Liver (tissue), 10 donors: ENCODE measurements at places on chromosomes 1 and 21.

DNA sequence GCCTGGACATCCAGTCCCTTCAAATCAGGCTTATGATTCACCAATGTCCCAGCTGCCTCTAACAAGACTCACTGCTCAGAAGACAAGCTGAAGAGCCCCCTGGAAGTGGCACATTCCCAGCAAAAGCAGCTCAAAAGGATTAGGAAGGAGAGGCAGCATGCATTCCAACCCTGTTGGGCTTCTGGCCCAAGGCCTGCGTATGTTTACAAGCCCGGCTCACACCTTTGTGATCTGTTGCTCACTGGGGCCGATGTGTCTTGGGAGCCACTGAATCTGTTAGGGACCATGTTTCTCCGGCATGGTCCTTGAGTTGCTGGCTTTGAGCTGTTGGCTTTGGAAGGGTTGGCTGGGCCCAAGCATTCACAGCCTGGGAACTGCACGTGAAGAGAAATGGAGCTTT, 81.2 kb upstream of the C1orf174 start:
- no peaks in the 10 kb centered on the region for H3K27me3 ChIP-seq
- no peak overlapping the region for H3K27ac ChIP-seq
- H3K4me1 ChIP-seq, result no peaks in the 10 kb centered on the region
- no peaks in the 10 kb centered on the region for H3K36me3 ChIP-seq

DNA sequence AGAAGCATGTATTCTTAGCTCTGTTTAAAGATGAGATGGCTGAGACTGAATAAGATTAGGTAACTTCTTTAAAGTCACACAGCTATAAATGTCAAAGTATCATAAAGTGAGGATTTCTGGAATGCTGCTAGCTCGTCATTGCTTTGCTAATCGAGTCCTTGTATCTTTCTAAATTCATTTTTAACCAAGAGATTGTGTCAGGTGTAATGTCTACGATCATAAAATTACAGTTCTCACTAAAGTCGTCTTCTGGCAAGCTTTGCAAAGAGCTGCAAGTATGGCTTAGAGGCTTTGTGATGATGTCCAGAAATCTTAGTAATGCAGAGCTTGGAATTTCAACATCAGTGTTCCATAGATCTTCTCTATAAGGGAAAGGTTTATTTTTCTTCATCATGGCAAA, 569.8 kb downstream of the LMO4 start:
- DNase-seq, result no peak
- no peaks in the 10 kb centered on the region for H3K4me1 ChIP-seq
- H3K27me3 ChIP-seq, result no peaks in the 10 kb centered on the region
- H3K36me3 ChIP-seq, result no peaks in the 10 kb centered on the region
- H3K27ac ChIP-seq, result no peak overlapping the region

GRCh38 chr21:36478941-36479340, 981 bp downstream of the CLDN14 start:
- no peak for DNase-seq
- H3K27me3 ChIP-seq, result no peaks in the 10 kb centered on the region
- H3K36me3 ChIP-seq, result peaks cover 5% of the 10 kb centered on the region
- H3K4me3 ChIP-seq, result peak overlapping the region; percentile 84

DNA sequence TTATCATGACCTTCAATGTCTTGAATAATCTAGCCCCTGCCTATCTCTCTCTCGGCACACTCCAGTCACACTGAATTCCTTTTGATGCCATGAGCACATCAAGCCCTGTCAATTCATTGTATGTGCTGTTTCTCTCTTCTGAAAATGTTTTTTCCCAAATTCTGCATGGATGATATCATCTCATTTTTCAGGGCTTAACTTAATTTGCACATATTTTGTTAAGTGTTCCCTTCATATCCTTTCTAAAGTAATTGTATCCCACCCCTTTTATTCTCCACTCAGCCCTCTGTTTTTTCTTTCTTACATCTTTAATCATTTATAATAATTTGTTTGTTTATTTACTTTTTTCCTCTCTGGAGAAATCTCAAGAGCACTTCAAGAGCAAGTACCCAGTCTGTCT, 149.9 kb downstream of the ZNF326 start:
- H3K4me1 ChIP-seq, result no peaks in the 10 kb centered on the region
- H3K27ac ChIP-seq, result no peak overlapping the region
- no peak overlapping the region for H3K4me3 ChIP-seq
- no peaks in the 10 kb centered on the region for H3K27me3 ChIP-seq
- no peaks in the 10 kb centered on the region for H3K36me3 ChIP-seq

- H3K27me3 ChIP-seq, result no peaks in the 10 kb centered on the region
- H3K27ac ChIP-seq, result no peak overlapping the region
- H3K4me3 ChIP-seq, result no peak overlapping the region
- H3K4me1 ChIP-seq, result no peaks in the 10 kb centered on the region
These were observed 1514.2 kb downstream of the MRPL39 start for GRCh38 chr21:24093032-24093431.

DNA sequence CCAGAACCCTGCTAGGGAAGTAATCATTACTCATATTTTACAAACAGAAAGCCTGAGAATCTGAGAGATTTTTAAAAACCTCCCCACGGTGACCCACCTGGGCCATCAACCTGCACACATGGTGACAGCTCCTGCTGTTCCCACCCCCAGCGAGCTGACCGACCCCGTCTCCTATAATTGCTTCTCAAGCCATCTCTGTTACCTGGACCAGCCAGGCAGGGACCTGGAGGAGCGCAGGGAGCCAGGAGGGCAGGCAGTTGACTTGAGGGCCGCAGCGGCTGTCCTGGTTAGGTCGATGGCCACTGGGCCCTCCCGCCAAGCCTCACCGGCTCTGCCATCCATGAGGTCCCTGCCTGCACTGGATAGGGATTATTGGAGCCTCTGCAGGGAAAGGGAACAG, 7.7 kb downstream of the TFF2 start:
- no peak for DNase-seq
- H3K27ac ChIP-seq, result no peak overlapping the region
- peaks cover 4% of the 10 kb centered on the region for H3K27me3 ChIP-seq
- H3K36me3 ChIP-seq, result no peaks in the 10 kb centered on the region
- H3K4me1 ChIP-seq, result no peaks in the 10 kb centered on the region
- no peak overlapping the region for H3K4me3 ChIP-seq

DNA sequence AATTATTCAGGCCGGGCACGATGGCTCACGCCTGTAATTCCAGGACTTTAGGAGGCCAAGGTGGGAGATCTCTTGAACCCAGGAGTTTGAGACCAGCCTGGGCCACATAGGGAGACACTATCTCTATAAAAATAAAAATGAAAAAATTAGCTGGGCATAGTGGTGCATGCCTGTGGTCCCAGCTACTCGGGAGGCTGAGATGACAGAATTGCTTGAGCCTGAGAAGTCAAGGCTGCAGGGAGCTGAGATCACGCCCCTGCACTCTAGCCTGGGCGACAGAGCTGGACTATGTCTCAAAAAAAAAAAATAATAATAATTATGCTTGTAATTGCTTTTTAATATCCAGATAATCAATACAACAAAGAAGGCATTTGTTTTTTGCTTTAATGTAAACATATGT, 91.3 kb downstream of the RIPK4 start:
- no peaks in the 10 kb centered on the region for H3K36me3 ChIP-seq
- no peak overlapping the region for H3K27ac ChIP-seq
- no peaks in the 10 kb centered on the region for H3K4me1 ChIP-seq
- no peaks in the 10 kb centered on the region for H3K27me3 ChIP-seq
- H3K4me3 ChIP-seq, result no peak overlapping the region

DNA sequence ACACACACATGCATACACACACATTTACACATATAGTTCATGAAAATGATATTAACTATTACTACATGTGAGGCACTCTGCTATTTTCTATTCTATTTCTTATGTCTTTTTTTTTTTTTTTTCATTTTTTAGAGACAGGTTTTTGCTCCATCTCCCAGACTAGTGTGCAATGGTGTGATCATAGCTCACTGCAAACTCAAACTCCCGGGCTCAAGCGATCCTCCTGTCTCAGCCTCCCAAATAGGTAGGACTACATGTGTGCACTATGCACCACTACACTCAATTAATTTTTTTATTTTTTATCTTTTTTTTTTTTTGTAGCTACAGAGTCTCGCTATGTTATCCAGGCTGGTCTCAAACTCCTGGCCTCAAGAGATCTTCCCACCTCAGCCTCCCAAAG, 48.8 kb upstream of the RAB4A start:
- peak overlapping the region; percentile 95 for H3K27ac ChIP-seq
- H3K27me3 ChIP-seq, result no peaks in the 10 kb centered on the region
- no peak overlapping the region for H3K4me3 ChIP-seq
- H3K4me1 ChIP-seq, result peaks cover 12% of the 10 kb centered on the region
- H3K36me3 ChIP-seq, result no peaks in the 10 kb centered on the region

DNA sequence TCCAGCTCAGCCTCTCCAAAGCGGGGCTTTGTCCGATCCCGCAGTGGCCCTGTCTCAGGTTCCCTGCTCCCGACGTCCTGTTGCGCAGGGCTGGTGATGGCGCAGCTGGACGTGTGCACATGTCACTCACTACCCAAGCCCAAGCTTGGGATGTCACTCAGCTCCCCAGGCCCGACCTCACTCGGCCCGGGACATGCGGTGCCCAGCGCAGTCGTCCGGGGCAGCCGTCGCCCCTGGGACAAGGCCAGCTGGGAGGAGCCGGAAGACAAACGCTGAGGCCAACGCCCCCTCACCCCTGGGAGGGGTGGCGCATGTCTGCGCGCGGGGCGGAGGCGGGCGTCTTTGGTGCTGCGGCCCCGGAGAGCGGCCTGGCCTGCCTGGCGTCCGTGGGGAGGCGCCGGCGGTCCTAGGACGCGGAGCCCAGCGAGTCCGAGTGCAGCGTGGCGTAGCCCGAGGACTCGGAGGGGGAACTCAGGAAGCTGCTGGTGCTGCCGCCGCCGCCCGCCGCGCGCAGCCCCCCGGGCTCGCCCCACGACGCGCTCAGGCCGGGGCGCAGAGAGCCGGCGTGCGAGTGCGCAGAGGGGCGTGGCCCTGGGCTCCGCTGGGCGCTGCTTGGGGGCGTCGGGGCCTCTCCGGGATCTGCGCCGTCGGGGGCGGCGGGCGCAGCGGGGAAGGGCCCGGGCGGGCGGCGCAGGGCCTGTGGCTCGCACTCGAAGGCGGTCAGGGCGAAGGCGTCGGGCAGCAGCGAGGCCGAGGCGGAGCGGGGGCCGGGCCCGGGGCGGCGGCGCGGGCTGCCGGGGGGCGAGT, 5.2 kb downstream of the HES3 start:
- H3K27ac ChIP-seq, result no peak overlapping the region
- no peak overlapping the region for H3K4me3 ChIP-seq
- peaks cover 9% of the 10 kb centered on the region for H3K27me3 ChIP-seq
- no peaks in the 10 kb centered on the region for H3K36me3 ChIP-seq
- H3K4me1 ChIP-seq, result no peaks in the 10 kb centered on the region

GRCh38 chr1:238343852-238344251, 453.1 kb upstream of the ZP4 start:
- DNase-seq, result no peak
- no peaks in the 10 kb centered on the region for H3K27me3 ChIP-seq
- H3K4me1 ChIP-seq, result peaks cover 11% of the 10 kb centered on the region
- H3K4me3 ChIP-seq, result no peak overlapping the region
- H3K27ac ChIP-seq, result no peak overlapping the region

- DNase-seq, result no peak
- H3K4me3 ChIP-seq, result no peak overlapping the region
- H3K27ac ChIP-seq, result no peak overlapping the region
- H3K36me3 ChIP-seq, result no peaks in the 10 kb centered on the region
These were observed 15.0 kb upstream of the PSMB2 start for GRCh38 chr1:35656148-35656862.

- no peak overlapping the region for H3K27ac ChIP-seq
- no peaks in the 10 kb centered on the region for H3K36me3 ChIP-seq
- no peaks in the 10 kb centered on the region for H3K27me3 ChIP-seq
- no peak overlapping the region for H3K4me3 ChIP-seq
- no peak for DNase-seq
These were observed 2.4 kb upstream of the PEF1 start for GRCh38 chr1:31647106-31647505.

DNA sequence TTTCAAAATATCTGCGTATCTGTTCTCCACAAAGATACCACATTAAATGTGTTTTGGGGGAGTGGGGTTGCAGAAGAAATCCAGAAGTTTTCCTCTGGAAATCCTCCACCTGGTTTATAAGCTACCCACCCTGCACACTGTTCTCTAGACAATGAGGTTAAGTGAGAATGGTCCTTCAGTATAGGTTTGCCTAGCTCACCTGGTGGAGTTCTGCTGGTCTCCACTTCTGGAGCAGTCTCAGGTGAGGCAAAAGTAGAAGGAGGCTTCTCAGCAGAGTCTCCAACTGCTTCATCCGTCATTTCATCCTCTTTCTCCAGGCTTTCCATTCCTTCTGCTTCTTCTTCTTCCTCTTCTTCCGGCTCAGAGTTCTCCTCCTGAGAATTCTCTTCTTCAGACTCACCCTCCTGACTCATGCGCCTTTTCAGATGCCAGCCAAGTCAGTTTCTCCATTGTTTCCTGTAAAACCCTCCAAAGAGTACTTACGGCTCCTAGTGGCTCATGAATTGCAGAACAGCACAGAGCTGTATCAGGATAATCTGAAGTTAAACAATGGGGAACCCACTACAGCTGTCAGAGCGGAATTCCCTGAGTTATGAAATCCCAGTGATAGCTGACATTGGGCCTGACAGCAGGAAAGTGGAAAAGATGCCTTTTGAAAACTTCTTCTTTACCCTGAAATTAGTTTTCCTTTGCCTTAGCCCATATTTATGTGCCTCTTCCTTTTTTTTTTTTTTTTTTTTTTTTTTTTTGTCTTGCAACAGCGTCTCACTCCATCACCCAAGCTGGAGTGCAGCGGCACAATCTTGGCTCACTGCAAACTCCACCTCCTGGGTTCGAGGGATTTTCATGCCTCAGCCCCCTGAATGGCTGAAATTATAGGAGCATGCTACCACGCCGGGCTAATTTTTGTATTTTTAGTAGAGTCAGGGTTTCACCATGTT, 38.5 kb downstream of the MSTO1 start:
- no peaks in the 10 kb centered on the region for H3K27me3 ChIP-seq
- no peaks in the 10 kb centered on the region for H3K4me1 ChIP-seq
- no peak overlapping the region for H3K4me3 ChIP-seq
- H3K36me3 ChIP-seq, result no peaks in the 10 kb centered on the region
- H3K27ac ChIP-seq, result no peak overlapping the region

DNA sequence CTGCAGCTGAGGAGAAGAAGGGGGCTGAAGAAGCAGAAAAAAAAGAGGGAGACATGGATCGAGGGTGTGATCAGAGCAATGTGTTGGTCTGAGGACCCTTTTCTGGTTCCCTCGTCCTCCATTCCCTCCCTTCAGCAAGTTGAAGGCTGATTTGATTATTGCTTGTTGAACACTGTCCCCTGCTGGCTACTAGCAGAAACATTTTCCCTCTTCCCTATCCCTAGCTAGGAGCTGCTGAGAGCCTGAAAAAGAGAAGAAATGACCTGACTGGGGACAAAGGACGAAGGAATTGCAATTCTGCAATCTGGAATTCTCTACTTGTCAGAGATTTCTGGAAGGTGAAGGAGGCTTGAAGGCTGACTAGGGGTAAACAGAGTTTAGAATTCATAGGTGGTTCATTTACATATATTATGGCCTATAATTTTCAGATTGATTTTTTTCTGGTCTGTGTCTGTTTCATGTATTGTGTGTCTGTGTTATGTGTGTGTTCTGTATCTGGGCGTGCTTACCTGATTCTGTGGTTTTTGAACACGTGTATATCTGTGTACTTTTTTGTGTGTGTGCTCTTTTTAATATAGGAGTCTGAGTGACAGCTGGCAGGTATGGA, 9.8 kb downstream of the NHLH1 start:
- no peaks in the 10 kb centered on the region for H3K36me3 ChIP-seq
- H3K27ac ChIP-seq, result no peak overlapping the region
- H3K4me1 ChIP-seq, result peaks cover 2% of the 10 kb centered on the region
- H3K27me3 ChIP-seq, result no peaks in the 10 kb centered on the region
- DNase-seq, result no peak
